ENCODE measurements at places on chromosomes 1 and 21.

GRCh38 chr1:75529488-75529887, 81.4 kb downstream of the SLC44A5 start:
- DNase-seq, result no peak

GRCh38 chr21:42002421-42002958, 7.7 kb downstream of the ZBTB21 start:
- DNase-seq, result no peak

GRCh38 chr1:23247276-23247675, 30.0 kb upstream of the HTR1D start:
- DNase-seq, result no peak

DNA sequence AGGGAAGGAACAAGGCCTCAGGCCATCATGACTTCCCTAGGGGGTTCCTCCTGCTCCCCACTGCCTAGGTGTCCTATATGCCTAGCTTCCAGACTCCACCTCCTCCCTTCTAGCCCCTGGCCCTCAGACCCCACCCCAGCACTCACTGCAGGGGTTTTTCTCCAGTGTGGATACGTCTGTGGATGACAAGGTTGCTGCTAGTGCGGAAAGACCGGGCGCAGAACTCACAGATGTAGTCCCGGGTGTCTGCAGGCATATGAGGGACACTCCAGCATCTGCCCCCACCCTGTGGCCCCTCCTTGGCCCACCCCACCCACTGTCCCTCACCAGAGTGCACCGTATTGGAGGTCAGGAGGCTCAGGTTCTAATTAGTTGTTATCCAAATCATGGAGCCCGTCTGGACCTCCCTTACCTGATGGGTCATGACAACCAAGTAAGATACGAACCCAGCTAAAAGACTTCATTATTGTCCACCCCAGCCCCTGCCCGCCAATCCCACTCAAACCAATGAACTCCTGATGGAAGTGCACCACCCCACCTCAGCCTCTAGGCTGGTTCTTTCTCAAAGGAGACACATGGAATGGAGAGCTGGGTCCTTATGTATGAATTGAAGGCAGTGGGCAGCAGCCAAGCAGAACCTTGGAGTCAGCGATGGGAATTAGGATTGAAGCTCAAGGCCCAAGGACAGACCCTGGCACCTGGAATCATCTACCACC, 8.2 kb downstream of the ZNF692 start:
- no peak for DNase-seq

- no peak for DNase-seq
These were observed 34.3 kb upstream of the PSMG1 start for GRCh38 chr21:39217356-39218081.

Data from GM18507 (cell line).